ENCODE measurements at places on chromosomes 7 and 10. TPM values are rescaled to one million over a fixed set of nuclear protein-coding genes. Genes with fewer than 3 reads are reported as not detected.

DNA sequence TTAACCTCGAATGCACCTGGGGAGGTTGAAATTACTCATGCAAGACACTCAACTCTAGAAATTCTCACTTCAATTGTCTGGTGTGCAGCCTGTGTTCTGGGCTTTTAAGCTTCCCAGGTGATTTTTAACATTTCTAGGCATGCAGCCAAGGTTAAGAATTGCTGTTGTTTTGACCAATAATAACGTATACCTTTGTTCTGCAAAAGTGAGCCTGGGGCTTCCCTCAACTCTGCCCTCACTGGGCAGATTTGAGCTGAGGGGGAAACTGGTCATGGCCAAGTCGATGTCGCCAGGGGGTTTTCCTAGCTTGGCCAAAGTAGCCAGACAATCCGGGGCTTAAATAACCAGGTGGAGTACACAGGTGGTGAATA is 568 bp downstream of the PRSS2 start:
- no peak for DNase-seq

- DNase-seq = no peak
Measured at GRCh38 chr10:110129490-110129889, 77.9 kb upstream of the MXI1 start.

DNA sequence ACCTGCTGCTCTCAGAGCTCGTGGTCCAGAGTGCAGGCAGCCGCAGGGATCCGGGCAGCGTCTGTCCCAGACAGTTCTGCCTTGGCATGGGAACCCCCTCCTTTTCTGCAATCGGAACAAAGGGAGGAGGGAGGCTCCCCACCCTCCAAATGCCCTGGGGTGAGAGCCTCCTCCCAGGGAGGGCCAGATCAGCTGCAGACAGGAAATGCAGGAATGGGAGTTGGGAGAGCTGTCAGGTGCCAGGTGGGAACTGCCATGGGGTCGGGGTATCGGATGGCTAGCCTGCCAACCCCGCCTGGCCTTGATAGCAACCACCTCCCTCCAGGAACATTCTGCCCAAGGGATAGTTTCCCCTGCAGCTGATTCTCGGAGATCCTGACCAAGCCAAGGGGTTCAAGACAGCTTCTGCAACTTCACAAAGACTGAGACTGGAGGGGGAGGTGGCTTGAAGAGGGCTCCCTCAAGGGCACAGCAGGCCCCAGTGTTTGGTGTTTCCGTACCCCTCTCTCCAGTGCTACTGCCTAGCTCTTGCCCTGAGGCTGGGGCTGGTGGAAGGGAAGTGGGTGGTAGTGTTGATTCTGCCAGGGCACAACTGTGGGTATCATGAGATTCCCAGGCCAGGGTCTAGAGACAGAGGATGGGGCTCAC is at the start of gene CALML5:
Gene CALML5, minus strand, starts transcription at position 78 of the 648 bp plus-strand sequence. CDS start 132 bp downstream, outside the sequence.
- no peak for DNase-seq

TRPV5 gene
- total RNA-seq = not detected

- no peak for DNase-seq
Measured at GRCh38 chr10:101047268-101047667, 14.5 kb upstream of the KAZALD1 start.

GRCh38 chr7:106029451-106029850 is 66.4 kb downstream of the CDHR3 start:
- no peak for DNase-seq

GRCh38 chr10:118595598-118596425 is at the start of gene PRLHR:
Gene PRLHR, minus strand, starts transcription at chr10:118595648. Its CDS starts 404 bp downstream, at chr10:118595244.
- DNase-seq = peak; percentile 63

DNA sequence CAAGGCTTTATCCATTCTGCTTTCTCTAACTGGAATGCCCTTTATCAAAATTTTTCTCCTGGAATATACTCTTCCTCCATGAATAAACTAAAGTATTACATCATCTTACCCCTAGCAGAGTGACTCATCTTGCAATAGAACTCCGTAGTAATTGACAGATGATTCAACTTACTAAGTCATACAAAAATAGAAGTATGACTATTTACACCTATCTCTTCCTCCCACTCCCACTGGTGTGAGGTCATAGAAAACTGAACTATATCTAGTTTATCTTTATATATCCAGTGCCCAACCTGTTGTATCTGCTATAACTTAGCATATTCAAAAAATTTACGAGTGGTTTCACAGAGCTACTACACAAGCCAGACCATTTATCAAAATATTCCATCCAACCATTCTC is 26.1 kb downstream of the ABCB1 start:
- no peak for DNase-seq

DNA sequence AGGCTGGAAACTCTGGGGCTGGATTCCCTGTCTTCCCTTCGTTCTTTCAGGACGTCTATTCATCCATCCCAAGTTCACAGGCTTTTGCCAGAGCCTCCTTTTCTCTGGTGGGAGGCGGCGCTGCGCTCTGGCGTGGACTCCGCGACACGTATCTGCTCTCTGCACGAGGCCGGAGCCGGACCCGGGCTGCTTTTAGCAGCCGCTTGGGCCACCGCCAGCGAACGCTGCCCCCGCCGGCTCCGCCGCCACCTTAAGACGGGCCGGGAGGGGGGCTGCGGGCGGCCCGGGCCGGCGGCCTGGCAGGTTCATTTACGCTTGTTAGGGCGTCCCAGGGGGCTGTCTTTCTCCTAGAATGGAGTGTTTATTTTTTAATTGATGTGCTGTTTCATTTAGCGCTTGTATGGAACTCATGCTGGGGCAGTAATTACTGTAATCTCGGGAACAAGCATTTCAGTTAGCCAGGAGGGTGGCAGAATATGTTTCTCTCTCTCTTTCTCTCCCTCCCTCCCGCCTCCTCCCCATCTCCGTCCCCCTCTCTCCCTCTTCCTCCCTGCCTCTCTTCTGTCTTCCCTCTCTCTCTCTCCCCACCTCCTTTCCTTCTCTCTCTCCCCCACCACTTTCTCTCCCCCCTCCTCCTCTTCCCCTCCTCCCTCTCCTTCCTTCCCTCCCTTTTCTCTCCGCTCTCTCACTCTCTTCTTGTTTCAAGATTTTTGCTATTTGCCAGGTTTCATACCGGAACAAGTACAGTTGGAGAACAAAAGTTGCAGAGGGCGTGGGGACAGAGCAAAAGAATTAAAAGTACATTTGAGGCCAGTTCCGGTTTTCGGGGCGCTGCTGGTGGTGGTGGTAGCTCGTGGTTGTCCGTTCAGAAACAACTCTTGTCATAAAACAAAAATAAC is 1.3 kb upstream of the FZD8 start:
- peak; percentile 66 for DNase-seq

DNA sequence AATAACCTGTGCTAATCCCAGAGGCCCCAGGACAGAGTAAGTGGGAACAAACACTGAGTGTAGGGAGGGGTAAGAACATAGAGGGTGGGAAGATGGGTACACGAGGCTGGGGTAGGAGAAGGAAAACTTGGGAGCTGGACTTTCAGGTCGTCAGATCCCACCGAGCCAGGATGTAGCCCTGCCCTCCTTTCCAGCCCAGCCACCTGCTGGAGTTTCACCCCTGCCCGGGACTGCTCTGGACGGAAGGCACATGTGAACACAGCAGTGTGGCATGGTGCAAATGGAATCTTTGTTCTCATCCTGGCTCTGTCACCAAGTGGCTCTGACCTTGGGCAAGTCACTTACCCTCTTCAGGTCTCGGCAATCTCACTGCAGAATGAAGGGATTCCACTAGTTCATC is 52.8 kb downstream of the PODXL start:
- no peak for DNase-seq

PLPP4 gene
- total RNA-seq = 18.8 TPM
